ENCODE measurements at places on chromosomes 11 and 22.

DNA sequence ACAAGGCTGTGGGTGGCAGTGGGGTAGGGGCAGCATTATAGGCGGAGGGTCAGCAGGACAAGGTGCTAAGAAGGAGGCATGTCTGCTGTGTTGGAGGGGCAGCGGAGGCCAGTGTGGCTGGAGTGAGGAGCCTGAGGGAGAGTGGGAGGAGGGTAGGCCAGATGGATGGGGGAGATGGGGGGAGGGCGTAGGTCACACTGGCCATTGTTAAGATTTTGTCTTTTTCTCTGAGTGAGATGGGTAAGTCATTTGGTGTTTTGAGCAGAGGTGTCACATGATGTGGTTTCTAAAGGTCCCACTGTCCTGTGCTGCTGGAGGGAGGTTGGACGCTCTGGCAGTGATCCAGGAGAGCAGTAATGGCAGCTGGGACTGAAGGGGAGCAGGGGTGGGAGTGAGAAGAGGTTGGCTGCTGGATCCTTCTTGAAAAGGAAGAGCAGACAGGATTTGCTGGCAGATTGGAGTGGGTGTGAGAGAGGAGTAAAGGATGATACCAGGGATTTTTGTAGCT is 9.8 kb downstream of the PPP6R3 start:
- DNase-seq = no peak

GRCh38 chr11:34449013-34449412 is 10.3 kb downstream of the CAT start:
- no peak for DNase-seq

DNA sequence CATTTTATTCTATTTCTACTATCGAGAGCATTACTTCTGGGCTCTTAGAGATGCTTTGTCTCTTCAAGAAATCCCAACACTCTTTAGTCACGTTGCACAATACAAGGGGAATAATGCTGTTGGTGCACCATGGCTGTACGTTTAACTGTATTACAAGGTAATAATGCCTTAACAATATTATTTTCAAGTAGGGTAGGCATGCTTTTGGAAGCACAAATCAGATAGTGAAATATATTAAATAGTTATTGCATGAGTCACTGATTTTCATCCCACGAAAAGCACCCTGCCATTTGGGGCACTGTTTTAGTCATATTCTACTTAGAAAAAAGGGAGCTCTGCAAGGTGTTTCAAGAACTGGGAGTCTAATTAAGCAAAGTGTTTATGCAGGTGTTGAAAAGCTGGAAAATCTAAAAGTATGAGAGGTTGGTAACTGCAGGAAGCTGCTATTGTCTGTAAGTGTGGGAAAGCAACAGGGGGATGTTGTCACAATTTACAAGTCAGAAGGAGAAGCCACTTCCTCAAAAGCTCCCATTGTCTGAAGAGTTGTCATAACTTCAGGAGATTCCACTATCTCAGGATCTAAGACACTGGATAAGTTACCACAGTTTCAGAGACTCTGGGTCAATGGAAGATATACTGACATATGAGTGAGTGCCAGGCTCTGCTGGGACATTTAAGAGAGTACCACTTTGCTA is 218.2 kb downstream of the JRKL start:
- DNase-seq = no peak

GRCh38 chr22:46116491-46116958 is 33.8 kb upstream of the PPARA start:
- peak; percentile 88 for DNase-seq

- no peak for DNase-seq
Measured at GRCh38 chr11:123536690-123537437, 106.8 kb downstream of the GRAMD1B start.

DNA sequence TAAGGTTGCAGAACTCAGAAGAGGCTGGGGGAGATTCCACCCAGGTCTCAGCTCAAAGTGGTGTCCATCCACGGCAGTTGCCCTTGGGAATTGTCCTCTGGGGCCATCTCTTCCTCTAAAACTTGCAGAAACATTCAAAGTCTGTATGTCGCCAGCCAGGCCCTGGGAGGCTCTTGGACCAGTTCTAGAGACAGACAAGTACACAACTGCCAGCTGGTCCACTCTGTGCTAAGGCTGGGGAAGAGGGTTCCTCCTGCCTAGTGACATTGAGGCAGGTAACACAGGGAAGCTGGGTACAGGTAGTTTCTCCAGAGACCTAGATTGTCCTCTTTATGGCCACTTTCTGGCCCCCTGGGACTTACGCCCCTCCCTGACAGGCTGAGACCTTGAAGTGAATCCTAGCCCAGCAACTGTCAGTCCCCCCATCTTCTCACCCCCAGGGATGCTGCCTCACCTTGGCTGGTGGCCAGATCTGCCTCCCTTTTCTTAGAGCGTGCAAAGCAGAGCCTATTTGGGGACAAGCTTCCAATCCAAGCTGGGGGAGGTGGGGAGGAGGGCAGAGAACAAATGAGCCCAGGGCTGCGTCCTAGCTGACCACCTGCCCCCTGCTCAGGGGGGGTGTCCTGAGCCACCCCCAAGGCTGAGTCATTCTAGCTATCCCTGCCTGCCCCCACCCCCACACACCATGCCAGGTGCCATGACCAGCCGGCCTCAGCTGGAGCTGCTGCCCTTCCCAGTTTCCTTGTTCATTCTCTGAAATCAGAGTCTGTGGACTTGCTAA is 8.4 kb downstream of the FAM83F start:
- DNase-seq = no peak

- DNase-seq = no peak
Measured at GRCh38 chr11:61413496-61413895, 16.3 kb downstream of the CPSF7 start.

- no peak for DNase-seq
Measured at GRCh38 chr11:60280412-60280811, at the start of gene MS4A4A. TSS of gene MS4A4A (plus strand) at chr11:60280666. CDS start at chr11:60280676, 10 bp downstream.

- DNase-seq = no peak
Measured at GRCh38 chr11:100876815-100877520, 189.9 kb downstream of the ARHGAP42 start.
